ENCODE measurements at places on chromosomes 2 and 18.

- no peak for DNase-seq
Measured at GRCh38 chr2:231037202-231037730, at the start of gene C2orf72. C2orf72 (plus strand) TSS chr2:231037523; CDS start chr2:231037566, 43 bp downstream.

- DNase-seq, result no peak
Measured at GRCh38 chr2:42050010-42050702, 2.3 kb downstream of the PKDCC start.

GRCh38 chr2:9959262-9959661 is 7.8 kb downstream of the GRHL1 start:
- DNase-seq, result no peak

- DNase-seq, result no peak
Measured at GRCh38 chr2:206004004-206004693, 81.8 kb downstream of the INO80D start.

DNA sequence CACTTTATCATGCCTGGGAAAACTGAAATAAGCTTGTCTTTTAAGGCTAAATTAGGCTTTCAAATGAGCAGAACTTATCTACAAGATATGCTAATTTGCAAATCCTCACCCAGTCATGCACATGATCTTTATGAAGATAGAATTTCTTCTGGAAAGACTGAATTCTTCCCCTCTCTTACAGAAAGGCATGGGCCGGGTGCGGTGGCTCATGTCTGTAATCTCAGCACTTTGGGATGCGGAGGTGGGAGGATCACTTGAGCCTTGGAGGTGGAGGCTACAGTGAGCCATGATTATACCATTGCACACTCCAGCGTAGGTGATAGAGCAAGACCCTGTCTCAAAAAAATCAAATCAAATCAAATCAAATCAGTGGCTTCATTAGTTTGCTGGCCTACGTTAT is 11.7 kb upstream of the FOXI3 start:
- DNase-seq, result no peak

DNA sequence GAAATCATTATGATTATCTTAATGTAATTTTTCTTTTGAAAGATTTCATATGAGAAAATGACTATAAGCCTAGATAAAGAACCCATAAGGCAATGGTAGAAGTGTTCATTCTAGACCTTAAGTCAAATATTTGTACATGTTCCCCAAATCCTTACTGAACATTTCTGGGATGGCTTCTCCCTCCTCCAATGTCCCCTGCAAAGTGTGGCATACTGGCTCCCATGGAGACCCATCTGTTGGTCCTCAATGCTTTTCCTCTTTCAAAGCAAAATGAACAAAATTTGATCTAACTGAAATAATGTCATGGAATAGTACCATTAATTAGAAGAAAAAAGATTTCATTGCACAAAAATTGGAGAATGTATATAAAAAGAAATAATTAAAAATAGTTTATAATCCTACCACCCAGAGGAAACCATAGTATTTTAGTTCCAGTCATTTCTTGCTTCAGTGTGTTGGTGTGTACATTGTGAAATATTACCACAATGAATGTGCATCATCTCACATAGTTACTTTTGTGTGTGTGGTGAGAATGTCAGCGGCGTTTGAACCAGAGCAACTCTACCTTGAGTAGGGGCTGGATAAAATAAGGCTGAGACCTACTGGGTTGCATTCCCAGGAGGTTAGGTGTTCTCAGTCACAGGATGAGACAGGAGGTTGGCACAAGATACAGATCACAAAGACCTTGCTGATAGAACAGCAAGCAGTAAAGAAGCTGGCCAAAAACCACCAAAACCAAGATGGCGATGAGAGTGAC is 181.3 kb downstream of the UXS1 start:
- no peak for DNase-seq

GRCh38 chr2:1935476-1935875 is 191.2 kb upstream of the PXDN start:
- DNase-seq, result no peak

GRCh38 chr18:48901145-48902022 is 49.4 kb downstream of the SMAD7 start:
- DNase-seq, result no peak

Measured in stimulated activated CD4-positive, alpha-beta T cell treated with anti-CD3 and anti-CD28 coated beads, Interleukin-12 subunit alpha, Interleukin-12 subunit beta, amount 100 ng/mL, for 4 hours (primary cell).